NCI-H2171 (cell line): ENCODE measurements at places on chromosomes 7 and 10.

DNA sequence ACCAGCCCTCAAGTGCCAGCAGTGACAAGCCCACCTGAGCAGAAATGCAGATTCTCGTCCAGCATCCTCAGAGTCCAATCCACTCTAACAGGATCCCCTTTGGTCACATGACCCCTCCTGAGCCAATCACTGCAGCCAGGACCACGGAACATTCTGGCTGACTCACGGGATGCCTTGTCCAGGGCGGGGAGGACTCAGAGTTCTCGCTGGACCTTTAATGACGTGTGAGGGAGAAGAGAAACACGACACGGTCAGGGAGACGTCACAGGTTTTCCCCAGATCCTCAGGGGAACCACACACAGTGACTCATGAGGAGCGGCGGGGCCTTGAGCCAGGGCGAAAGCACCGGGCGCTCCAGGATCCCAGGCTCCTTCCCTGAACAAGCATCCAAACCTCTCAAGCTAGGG is 155.7 kb downstream of the PTPRN2 start:
- no peak for DNase-seq

DNA sequence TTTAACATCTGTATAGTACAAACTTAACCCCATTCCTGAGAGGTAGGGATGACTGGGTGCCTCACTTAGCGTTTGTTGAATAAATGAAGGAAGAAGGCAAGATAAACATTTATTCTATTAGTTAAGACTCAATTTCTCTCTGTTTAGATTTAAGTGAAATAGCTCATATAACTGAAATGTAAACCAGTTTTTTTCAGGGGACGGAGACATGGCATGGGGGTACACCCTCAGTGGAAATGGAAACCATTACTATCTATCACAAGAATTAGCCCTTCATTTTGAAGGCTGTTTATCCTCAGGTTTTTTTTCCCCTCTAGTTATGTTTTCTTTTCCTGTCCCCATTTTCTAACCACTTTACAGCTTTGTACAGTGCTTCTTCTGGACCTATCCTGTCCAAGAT is 35.6 kb upstream of the PDLIM1 start:
- DNase-seq: no peak

- no peak for DNase-seq
These were observed 15.1 kb downstream of the ZNF12 start for GRCh38 chr7:6691609-6692106.

GRCh38 chr10:131574363-131574706 is 262.8 kb upstream of the TCERG1L start:
- no peak for DNase-seq

DNA sequence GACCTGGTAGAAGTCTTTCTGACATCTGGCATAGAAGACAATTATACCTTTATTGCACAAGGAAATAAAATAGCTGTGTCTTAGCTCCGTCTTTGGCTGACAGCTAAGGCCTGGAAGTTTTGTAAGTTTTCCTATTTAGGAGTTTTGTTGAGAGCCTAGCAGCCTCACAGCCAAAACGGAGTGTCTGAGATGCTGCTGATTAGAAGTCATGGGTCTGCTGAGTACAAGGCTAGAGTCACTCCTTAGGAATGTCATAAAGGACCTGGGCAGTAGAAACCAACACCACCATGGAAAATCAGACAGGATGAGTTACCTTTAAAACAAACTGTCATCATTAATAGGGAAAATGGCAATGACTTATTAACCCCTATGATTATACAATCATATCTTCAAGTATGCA is 442.5 kb downstream of the KCNMA1 start:
- no peak for DNase-seq

GRCh38 chr10:90245623-90246022 is 544.2 kb downstream of the KIF20B start:
- DNase-seq: no peak

DNA sequence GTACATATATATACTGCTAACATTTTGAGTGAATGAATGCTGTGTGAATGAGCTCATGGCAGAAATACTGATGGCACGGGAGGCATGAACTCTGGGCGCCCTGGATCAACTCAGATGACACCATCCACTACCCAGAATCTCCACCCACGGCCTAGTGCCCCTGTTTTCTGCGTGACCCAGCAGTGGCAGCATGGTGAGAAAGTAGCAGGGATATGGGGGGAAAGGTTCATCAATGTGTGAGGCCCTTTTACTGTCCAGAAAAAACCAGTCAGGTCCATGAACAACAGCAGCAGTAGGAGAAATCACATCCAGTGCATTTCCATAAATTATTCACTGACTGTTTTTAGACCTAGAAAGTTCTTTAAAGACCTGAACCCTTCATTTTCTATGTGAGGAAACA is 391.0 kb upstream of the NRP1 start:
- DNase-seq: no peak

- DNase-seq: no peak
These were observed 309.8 kb downstream of the ADK start for GRCh38 chr10:74460812-74461211.

DNA sequence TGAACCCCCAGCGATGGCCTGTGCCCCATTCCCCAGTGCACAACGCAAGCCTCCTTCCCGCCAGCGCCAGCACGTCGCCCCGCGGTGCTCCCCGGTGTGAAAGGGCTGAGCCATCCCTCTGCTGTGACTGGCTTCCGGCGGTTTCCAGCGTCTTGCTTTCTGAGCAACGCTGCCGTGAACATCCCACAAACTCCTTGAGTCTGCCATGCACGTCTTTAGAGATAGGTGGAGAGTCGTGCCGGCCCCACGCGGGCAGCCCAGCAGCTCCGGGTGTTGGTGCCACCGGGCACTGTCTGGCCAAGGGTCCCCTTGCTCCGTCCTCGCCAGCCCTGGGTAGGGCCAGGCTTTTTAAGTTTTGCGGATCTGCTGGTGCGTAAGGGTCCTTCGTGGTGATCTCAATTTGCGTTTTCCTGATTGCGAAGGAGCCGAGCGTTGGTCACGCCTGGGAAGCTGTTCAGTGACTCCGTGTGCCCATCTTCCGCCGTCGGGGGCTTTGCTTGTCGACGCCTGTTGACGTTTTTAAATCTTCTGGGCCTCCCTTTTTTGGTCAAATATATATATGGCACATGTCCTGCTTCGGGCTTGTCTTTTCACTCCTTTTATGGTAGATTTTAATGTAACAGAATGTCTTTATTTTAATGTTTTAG is 70.6 kb downstream of the FOXL3 start:
- DNase-seq: no peak

- no peak for DNase-seq
These were observed 71.3 kb downstream of the HDAC9 start for GRCh38 chr7:18566829-18567228.

DNA sequence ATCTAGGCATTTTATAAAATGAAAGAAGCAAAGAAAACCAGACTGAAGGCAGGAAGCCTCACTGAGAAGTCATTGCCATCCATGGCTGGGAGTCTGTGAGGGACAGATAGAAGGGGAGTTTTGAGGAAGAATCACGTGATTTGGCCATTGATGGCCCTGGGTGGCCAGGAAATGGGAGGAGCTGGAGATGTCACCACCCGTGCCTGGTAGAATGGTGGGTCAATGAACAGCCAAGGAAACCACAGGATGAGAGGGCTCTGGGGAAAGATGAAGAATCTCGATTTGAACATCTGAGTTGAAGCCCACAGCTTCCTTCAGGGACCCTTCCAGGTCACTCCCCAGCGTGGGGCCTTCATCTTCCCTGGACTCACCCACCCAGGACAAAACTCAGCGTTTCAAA is 103.3 kb upstream of the CHST15 start:
- DNase-seq: no peak

DNA sequence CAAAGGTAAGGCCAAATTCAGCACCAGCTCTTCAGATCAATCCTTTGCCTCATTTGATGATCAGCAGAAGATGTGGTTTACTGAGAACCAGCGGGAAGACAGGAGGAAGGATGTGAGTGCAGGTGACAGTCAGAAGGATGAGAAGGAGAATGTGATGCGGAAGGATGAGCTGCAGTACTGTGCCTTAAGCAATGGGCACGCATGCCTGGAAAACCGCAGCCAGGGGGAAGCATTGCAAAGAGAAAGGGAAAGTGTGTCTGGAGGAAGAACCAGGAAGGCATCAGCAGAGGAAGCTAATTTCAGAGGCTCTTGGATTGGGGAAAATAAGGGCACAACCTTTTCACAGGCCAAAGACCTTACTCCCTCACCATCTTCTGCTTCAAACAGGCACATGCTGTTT is 25.7 kb downstream of the C10orf71 start:
- no peak for DNase-seq

- DNase-seq: no peak
These were observed 62.9 kb upstream of the AASS start for GRCh38 chr7:122206985-122207384.

DNA sequence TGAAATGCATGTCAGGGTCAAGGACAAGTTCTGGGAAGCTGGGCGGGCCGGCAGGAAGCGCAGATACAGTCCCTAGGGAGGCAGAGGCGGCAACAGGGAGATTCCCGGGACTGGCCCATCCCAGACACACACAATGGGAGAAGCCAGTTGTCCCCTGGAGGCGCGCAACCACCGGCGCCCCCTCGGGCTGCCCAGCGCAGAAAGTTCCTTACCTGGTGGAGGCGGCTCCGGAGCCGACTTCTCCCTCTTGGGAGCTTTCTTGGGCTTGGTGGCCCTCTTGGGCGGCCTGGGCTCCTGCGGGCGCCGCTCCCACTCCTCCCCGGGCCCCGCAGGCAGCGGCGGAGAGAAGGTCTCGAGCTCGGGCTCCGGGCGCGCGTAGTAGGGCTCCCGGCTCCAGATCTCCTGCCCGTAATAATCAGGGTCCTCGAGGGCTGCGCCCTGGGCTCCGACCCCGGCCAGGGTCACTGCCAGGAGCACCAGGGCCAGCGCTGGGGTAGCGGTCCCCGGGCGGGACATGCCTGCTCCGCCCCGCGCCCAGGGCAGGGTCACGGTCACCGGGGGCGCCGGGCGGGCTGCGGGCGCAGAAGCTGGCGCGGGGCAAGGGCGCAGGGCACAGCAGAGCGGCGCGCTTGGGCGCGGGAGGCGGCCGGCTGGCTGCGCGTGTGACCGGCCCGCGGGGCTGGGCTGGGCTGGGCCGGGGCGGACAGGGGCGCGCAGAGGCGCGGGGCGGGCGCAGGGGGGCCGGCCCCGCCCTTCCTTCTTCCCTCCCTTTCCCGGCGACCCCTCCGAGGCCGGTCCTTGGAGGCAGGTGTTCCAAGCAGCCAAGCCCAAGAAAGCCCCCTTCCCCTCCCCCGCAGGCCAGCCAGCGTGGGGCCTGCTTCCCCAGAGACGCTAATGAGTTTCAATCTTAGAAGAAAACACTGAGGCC is at the start of gene CPXM2:
Gene CPXM2 (minus strand): TSS at position 664 of the 928 bp plus-strand sequence. CDS start 148 bp downstream, at position 516.
- DNase-seq: no peak

DNA sequence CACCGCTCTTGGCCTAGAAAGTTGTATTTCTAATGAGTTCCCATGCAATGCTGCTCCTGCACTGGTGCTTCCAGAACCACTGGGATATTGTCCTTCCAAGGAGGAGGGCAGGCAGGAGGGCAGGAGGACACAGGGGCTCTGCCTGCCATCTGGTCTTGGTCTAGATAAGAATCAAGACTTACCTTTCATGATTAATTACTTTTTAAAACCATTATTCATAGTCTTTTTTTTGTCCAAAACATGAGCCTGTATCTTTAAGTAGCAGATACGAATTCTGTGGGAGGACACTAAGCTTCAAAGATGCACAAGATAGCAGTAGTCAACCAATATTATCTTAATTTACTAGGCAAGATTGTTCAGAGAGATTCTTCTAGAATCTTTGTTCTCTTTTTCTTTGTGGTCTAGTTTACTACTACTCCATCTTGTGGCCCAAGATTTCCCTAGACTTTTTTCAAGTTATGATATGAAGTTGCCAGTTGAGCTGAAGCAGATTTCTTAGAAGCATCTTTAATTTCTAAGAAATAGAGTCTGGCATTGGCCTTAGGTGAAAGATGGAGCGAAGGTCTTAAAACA is 57.6 kb downstream of the RBM33 start:
- DNase-seq: no peak

GRCh38 chr7:84939888-84940287 is 247.0 kb downstream of the SEMA3D start:
- no peak for DNase-seq

DNA sequence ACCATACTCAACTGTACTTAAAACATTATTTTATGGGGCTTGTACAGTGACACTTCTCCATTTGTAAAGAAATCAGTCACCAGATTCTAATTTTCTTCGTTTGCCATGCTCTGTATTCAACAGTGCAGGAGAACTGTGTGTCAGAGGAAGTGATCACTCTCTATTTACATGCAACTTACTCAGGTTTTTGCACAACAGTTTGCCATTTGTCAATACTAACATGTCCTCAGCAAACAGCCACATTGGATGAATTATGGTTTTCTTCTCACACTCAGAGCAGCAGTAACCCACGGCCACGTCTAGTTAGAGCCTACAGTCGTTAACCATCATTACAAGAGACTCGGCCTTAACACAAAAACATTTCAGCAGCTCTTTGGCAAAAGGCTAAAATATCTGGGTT is 69.2 kb upstream of the SP4 start:
- DNase-seq: no peak

- DNase-seq: no peak
These were observed 139.2 kb upstream of the RET start for GRCh38 chr10:42937649-42938180.

- peak; percentile 24 for DNase-seq
These were observed 6.1 kb downstream of the ZNF853 start for GRCh38 chr7:6621195-6622133.

DNA sequence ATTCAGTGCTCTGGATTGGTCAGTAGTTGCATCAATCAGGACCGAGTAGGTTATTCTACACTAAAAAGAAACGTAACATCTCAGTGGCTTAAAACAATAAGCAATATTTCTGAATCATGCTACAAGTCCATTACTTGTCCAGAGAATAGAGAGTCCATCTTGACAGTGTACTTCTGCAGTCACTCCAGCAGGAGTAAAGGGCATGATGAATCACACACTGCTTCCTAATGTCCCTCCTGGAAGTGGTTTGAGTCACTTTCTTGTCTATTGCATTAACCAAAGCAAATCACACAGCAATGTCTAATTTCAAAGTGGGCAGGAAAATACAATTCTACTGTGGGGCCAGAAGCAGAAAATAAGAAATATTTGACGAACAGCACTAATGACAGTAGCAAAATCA is 124.8 kb downstream of the TSPAN12 start:
- DNase-seq: no peak

GRCh38 chr10:32786968-32787367 is 171.1 kb downstream of the ITGB1 start:
- no peak for DNase-seq

- no peak for DNase-seq
These were observed 664.5 kb downstream of the PHTF2 start for GRCh38 chr7:78463039-78463438.

DNA sequence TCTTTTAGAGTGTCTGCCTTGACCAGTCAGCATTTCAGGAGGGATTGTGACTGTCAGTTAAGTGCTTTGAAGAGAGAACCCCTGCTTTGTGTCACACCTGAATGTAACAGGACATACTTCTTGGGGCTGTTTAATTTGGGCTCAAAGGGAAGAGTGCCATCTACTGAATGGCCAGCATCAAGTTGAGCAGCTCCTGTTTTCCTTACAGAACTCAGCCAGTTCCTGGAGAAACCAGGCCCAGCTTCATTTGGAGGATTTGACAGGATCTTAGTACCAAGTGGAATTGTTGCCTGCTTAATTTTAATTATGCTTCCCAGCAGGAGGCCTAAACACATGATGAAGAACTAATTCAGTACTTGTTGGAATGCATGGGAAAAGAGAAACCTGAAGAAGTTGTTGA is 8.3 kb downstream of the ADD3 start:
- DNase-seq: no peak
